Osteocyte (in vitro differentiated cells): ENCODE measurements at places on chromosomes 7 and 10. TPM values are rescaled to one million over a fixed set of nuclear protein-coding genes. Genes with fewer than 3 reads are reported as not detected.

Gene RADIL
- 2.1 and 3.4 TPM in 2 replicates for total RNA-seq

DNA sequence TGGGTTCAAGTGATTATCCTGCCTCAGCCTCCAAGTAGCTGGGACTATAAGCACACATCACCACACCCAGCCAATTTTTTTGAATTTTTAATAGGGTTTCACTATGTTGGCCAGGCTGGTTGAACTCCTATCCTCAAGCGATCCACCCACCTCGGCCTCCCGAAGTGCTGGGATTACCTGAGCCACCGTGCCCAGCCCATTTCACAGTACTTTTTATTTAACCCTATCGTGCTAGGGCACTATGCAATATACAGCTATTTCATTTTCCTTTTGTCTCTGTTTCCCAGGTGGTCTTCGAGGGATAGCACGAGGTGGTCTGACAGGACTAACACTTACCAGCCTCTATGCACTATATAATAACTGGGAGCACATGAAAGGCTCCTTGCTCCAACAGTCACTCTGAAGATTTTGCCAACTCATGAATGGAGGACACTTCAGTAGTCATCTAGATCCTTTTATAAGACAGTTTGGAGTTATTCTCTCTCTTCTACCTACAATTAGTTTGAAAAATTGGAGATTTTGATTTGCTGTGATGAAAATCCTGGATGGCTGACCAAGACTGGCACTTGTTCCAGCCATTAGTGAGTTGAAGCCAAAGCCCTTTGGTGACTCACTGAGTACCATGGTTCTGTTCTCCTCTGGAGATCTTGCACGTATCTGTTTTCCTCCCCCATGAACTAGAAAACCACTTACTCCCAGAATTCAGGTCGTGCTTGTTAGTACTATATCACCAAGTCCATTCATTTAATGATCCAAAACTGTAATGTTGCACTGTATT, 27.3 kb downstream of the NCOA4 start:
- H3K27ac ChIP-seq, result no peak overlapping the region
- no peak overlapping the region for H3K4me3 ChIP-seq
- H3K4me1 ChIP-seq, result no peaks in the 10 kb centered on the region
- H3K27me3 ChIP-seq, result no peaks in the 10 kb centered on the region
- peaks cover 48% of the 10 kb centered on the region for H3K36me3 ChIP-seq
- DNase-seq, result no peak

- DNase-seq, result no peak
- peaks cover 50% of the 10 kb centered on the region for H3K4me1 ChIP-seq
- no peaks in the 10 kb centered on the region for H3K27me3 ChIP-seq
- no peaks in the 10 kb centered on the region for H3K36me3 ChIP-seq
Measured at GRCh38 chr10:112585960-112586359, 138.9 kb downstream of the VTI1A start.

Gene MMRN2
- total RNA-seq, result 0.57 TPM in 1 of 2 replicates, not detected in the other

- H3K4me3 ChIP-seq, result no peak overlapping the region
- no peak for DNase-seq
- H3K27ac ChIP-seq, result no peak overlapping the region
- H3K27me3 ChIP-seq, result peaks cover 8% of the 10 kb centered on the region
- no peaks in the 10 kb centered on the region for H3K36me3 ChIP-seq
Measured at GRCh38 chr7:78139335-78139734, 340.8 kb downstream of the PHTF2 start.
